ENCODE measurements at places on chromosomes 6 and 20.

- no peak for DNase-seq
Observed at GRCh38 chr20:10466325-10466724, 31.2 kb downstream of the SLX4IP start.

GRCh38 chr20:3671986-3672546, 8.9 kb upstream of the GFRA4 start:
- DNase-seq, result no peak

DNA sequence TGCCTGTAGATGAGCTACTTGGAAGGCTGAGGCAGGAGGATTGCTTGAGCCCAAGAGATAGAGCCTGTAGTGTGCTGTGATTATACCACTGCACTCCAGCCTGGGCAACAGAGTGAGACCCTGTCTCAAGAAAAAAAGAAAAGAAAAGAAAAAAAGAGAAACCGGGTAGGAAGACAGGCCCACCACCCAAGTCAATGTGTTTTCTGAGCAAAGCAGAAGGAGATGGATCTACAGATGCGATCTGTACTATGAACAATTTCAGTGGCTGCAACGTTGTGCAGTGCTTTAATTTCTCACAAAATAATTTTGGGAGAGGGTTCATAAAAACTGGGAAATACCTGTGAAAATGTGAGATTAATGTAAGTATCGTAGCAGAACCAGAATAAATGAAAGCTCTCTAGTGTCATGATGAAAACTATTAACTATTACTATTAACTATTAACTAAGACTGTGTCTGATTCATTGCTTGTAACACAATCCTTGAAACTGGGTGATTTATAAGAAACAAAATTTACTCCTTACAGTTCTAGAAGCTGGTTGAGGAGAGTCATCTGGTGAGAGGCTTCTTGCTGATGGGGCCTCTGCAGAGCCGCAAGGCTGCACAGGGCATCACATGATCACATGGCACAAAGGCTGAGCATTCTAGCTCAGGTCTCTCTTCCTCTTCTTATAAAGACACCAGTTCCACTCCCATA, 233.1 kb upstream of the ZNF217 start:
- no peak for DNase-seq

- no peak for DNase-seq
Observed at GRCh38 chr20:3473944-3474343, 3.1 kb downstream of the ATRN start.

- DNase-seq, result no peak
Observed at GRCh38 chr6:152184573-152184916, 377.1 kb downstream of the ESR1 start.

Measured in GM04503 (cell line).